ENCODE measurements at places on chromosomes 2 and 18.

DNA sequence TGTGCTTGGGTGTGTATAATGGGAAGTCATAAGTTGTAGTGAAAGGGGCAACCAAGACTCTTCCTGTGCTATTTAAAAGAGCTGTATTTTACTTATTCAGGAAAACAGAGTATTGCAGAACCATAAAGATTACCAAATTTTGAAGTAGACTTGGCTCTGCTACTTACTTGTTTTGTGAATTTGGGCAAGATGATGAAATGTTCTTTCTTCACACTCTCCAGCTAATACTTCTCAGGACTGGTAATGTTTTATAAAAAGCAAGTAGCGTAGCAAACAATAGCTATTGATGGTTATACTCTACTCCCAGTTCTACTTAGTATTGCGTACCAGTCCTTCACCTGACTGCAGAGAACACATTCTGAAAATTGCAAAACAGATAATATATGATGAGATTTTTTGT is 374.1 kb downstream of the ARHGAP15 start:
- DNase-seq = no peak

- DNase-seq = no peak
Measured at GRCh38 chr18:63676526-63677323, 15.0 kb upstream of the SERPINB3 start.

GRCh38 chr2:131122496-131122895 is 17.4 kb downstream of the PLEKHB2 start:
- no peak for DNase-seq

- no peak for DNase-seq
Measured at GRCh38 chr2:8178911-8179310, 502.9 kb upstream of the ID2 start.

DNA sequence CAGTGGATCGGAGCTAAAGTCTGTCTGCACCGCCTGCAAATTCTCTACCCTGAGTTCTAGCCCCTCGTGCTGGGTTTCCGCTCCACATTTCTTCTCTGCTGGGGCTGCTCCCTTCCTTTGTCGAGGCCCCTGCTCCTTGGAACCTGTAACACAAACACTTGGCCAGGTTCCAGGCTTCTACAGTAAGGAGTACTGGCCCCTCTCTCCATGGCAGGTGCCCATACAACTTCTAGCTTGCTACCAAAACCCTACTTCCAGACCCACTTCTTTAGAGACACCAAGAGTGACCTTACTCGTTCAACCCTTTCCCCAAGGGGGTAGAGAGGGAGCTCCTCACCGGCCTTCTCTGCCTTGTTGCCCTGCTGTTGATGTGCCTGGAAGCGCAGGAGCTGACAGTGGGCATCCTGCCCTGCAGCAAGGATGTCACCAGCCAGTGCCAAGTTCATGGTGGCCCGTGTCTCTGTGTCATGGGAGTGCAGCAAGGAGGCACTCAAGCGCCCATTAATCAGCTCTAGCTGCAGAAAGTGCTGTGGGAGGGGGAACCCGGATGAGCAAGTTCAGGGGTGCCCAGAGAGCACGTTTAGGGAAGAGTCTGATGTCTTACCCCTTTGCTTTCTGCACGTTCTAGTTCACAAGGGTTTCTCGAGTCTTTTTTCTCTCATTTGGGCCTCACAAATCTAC is 1.1 kb downstream of the PREB start:
- no peak for DNase-seq

DNA sequence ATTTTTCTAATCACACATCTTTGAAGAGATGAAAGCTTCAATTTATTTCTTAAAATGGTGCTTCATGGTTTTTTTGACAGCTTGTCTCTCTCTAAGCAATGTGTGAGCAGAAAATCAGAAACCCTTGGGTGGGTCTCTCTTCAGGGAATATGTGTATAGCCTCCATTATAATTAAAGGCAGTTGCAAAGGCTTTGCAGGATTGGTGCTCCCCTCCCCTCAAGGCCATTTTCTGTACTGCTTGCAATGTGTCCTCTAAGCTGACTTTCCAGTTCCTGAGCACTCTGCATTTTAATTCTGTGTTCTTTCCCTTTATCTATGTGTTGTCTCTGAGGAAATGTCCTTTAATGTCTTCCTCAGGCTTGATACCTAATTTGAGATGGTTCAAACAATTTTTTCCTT is 172.6 kb downstream of the DPP4 start:
- DNase-seq = no peak

DNA sequence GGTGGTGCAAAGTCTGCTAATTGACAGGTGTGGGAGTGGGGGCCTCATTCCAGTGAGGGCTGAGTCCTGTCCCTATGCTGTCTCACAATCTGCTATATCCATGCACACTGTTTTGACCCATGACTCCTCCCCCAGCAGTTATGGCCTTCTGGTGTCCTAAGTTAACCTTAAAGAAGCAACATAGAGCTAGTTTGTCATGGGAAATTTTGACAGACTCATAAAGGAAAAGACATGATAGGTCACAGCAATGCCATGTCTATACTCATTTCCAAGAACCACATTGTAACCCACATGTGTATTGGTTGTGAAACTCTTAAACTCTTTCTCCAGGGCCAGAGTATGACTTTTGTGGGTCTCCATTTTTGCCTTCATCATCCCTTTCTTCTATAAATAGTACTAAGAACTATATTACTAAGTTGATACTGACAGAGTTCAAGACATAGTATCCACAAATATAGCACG is 78.2 kb upstream of the SLC1A4 start:
- no peak for DNase-seq

DNA sequence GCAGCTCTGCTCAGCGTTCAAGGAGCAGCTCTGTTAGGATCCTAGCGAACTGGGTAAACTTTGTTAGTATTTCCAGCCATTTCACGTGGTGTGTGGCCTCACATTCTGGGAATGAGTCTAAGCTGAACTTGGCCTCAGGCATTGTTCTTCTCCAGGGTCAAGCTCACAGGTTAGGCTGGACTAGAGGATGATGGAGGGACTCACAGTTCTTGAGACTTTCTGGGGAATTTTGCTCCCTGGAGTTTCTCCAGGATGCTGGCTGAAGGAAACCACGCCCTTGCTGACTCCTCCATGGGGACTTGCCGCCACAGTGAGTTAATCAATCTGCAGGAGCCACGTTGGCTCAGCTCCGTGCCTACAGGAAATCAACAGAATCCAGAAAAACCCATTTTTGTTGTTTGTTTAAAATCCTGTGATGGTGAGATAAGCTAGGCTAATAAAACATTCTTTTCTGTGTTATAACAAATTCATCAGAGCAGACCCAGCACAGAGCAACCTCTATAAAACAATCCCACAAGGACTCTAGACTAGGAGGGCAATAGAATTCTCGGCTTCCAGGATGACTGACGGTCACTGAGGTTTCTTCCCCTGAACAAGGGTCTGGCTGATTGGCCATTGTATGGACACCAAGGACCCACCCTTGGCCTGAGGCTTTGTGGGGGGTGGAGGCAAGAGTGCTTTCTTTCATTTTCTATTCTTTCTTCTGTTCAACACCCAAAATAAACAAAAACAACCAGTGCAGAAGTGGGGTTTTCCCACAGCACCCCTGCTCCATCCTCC is 12.6 kb downstream of the CNDP1 start:
- DNase-seq = no peak

- no peak for DNase-seq
Measured at GRCh38 chr18:53139746-53140500, 799.9 kb downstream of the DCC start.

DNA sequence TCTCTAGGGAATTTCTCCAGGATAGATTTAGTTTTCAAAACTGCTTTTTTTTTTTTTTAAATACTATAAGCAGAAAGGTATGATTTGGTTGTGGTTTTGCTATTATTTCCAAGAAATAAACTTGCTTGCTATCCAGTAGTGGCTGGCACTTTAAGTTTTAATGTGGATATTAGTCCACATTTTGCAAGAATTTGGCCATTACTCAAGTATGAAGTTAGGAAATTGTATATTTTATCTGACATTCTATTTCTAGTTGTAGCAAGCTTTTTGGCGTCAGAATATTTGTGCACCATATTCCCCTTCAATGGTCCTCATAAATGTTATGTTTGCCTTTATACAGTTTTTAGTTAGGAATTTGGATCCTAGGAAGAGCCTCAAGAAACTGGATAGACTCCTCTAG is 226.3 kb downstream of the ZNF521 start:
- no peak for DNase-seq

DNA sequence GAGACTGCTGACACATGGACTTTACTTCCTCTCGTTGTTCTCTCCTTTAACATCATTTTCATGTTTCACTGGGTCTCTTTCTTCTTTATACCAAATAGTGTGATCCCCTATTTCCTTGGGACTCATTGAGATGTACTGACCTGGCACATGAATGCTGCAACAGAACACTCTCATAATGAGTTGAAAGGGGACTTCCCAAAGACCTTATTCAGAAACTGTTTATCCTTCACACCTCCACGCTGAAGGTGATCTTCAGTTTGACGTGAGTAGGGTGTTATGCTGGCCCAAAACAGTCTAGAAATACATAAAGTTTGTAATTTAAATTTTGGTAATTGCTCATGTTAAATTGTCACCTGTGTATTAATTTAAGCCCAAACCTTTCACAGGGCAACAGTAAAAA is 1096.8 kb upstream of the GYPC start:
- DNase-seq = no peak

DNA sequence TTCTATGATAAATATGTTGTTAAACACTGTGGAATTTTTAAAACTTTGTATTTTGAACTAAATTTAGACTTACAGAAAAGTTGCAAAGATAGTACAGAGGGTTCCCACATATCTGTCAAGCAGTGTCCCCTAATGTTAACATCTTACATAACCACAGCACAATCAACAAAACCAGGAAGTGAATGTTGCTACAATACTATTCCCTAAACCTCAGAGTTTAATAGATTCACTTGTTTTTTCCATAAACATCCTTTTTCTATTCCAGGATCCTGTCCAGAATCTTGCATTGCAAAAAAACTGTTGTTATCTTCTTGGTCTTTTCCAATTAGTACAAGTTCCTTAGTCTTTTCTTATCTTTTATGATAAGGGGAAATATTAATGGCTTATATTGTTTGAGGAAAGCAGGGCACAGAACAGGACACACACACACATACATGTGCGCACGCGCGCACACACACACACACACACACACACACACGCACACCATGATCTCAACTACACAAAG is 251.1 kb upstream of the TRIB2 start:
- no peak for DNase-seq

- no peak for DNase-seq
Measured at GRCh38 chr2:111624411-111625156, 259.4 kb downstream of the ANAPC1 start.

- no peak for DNase-seq
Measured at GRCh38 chr18:61420218-61420885, 87.1 kb downstream of the CDH20 start.

- DNase-seq = no peak
Measured at GRCh38 chr18:5998166-5998881, 103.0 kb upstream of the TMEM200C start.

Data from anterior cingulate cortex (tissue), 58 donors.